ENCODE measurements at places on chromosomes 11 and 22. TPM values are rescaled to one million over a fixed set of nuclear protein-coding genes. Genes with fewer than 3 reads are reported as not detected.

The PHOX2A gene
- not detected for polyA plus RNA-seq

The HEPN1 gene
- not detected for polyA plus RNA-seq

The MYOD1 gene
- not detected for polyA plus RNA-seq

The FOLR2 gene
- polyA plus RNA-seq: not detected

The IGSF9B gene
- polyA plus RNA-seq: 0.11 TPM

The TRPM5 gene
- polyA plus RNA-seq: not detected

The C11orf52 gene
- 1.7 TPM for polyA plus RNA-seq

The PTGDR2 gene
- 0.08 TPM for polyA plus RNA-seq

The AHNAK gene
- polyA plus RNA-seq: 0.73 TPM

The ARHGAP42 gene
- polyA plus RNA-seq: 3.8 TPM

The PTPRCAP gene
- polyA plus RNA-seq: 1.0 TPM

The ZNF280B gene
- polyA plus RNA-seq: 8.9 TPM

The BCO2 gene
- polyA plus RNA-seq: 18.7 TPM

The GDPD4 gene
- polyA plus RNA-seq: not detected

The VPREB3 gene
- 6.7 TPM for polyA plus RNA-seq

The SLC17A6 gene
- polyA plus RNA-seq: not detected

The UBQLNL gene
- polyA plus RNA-seq: not detected

The CHRM4 gene
- not detected for polyA plus RNA-seq

The TUT1 gene
- 0.19 TPM for polyA plus RNA-seq

The KRTAP5-2 gene
- polyA plus RNA-seq: not detected

The MPZL2 gene
- polyA plus RNA-seq: not detected

The MEI1 gene
- polyA plus RNA-seq: 7.7 TPM

The SVIP gene
- polyA plus RNA-seq: 44.9 TPM

The RRM1 gene
- 15.0 TPM for polyA plus RNA-seq

Measured in Purkinje cell (primary cell).